ENCODE measurements at places on chromosomes 5 and 9.
A peak's percentile ranks its signal among the peaks of the same experiment; 100 is the strongest.

- no peak for DNase-seq
Measured at GRCh38 chr9:28464481-28465216, 891.4 kb upstream of the C9orf72 start.

DNA sequence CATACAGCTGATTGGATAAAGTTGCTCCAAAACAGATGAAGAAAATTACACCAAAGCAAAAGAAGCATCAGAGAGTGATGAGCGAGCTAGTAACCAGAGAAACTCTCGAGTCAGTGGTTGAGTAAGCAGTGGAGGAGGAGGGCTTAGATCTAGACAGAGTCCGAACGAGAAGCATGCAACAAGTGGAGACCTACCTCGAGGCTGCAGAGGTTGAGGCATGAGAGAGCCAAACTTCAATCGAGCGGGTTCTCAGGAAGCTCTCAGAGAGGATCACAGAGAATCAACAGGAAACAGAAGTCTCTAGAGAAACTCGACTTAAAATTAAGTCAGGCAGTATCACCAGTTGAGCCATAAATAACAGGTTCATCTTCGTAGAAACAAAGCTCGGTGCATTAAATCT is 6.1 kb downstream of the RUSC2 start:
- DNase-seq: no peak

DNA sequence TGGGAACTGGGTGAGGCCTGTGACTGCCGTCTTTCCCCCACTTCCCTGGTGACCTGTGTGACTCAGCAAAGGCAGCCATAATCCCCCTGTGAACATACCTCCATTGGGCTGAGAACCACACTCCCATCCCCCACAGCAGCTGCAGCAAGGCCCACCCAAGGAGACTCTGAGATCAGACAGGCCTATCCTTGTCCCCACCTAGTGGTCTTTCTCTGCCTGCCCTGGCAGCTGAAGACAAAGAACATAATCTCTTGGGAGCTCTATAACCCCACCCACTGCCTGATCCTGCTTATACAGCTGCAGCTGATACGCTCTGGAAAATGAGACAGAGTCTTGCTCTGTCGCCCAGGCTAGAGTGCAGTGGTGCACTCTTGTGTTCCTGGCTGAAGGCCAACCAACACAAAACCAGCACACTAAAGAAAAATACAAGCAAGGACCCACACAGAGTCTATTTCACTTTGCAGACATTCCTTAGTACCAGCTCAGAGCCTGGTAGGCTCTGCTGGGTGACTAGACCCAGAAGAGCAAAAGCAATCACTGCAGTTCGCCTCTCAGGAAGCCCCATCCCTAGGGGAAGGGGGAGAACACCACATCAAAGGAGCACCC is 106.7 kb downstream of the MCTP1 start:
- no peak for DNase-seq

GRCh38 chr9:91415290-91415689 is 8.3 kb downstream of the NFIL3 start:
- DNase-seq: no peak

DNA sequence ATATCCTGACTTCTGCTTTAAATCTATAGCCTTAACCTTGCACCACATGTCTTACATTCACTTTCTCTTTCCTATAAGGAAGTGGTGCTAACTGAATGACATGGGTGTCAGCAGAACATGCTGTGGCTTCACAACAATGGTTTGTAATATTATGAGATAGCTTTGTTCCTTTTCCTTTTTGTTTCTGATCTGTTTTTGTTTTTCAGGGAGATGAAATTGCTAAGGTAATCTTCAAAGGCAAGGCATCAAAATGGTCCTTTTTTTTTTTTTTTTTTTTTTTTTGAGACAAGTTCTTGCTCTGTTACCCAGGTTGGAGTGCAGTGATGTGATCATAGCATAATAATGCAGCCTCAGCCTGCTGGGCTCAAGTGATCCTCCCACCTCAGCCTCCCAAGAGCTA is 53.6 kb upstream of the RANBP6 start:
- DNase-seq: no peak

DNA sequence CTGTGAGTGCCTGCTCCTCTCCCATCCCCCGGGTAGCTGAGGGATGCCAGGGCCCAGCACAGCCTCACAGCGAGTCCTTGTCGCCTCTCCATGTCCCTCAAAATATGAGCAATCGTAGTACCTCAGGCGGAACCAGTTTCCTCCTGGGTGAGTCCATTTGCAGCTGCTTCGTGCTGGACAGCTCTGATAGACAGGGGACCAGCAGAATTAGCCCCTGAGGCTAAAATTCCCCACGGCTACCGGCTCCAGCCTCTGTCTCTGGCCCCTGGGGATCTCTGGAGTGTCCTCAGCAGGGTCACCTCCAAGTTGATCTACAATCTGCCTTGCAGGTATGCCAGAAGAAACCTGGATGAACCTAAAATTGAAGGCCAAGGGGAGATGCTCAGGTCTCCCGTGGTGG is 115.8 kb upstream of the FBXL7 start:
- DNase-seq: no peak

DNA sequence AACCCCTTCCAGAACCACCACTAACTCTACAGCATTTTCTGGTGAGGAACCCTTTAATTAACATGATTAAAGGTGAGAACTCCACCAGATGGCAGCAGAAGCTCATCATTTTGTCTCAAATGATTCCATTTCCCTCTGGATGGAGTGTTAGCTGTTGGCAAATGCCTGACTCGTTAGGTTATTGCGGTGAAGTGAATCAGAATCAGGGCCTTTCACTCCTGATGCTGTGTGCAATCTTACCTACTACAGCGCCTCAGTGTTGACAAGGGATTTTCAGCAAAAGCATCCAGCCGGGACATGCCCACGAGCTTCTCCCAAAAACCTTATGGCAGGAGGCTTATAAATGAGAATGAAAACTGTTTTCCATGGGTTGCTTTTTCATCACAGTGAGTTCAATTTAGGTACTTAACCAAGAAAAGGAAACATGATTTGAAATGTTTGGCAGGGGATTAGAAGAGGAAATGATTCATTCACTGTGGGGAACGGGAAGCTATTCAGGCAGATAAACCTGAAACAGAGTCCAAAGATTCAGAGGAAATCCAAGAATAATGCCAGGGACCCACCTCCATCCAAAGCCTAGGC is 48.0 kb upstream of the CAST start:
- DNase-seq: peak; percentile 40

DNA sequence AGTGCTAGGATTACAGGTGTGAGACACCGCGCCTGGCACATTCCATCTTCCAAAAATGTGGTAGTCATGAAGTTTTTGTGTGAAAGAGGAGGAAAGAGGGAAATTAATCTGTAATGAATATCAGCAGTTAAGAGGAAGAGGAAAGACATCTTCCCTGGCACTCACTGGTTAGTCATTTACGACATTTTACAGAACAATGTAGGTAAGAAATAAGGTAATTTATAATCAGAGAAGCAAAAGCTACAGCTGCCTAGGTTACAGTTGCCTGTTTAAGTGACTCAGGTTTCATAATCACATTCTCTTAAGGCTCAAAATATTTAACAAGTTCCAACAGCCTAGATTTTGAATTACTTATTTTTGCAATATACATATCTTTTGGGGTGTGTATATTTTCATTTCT is 26.9 kb downstream of the CNOT6 start:
- DNase-seq: no peak

- DNase-seq: no peak
Measured at GRCh38 chr9:37215830-37216229, 95.5 kb downstream of the ZCCHC7 start.

- no peak for DNase-seq
Measured at GRCh38 chr5:54745599-54745998, 228.0 kb downstream of the SNX18 start.

DNA sequence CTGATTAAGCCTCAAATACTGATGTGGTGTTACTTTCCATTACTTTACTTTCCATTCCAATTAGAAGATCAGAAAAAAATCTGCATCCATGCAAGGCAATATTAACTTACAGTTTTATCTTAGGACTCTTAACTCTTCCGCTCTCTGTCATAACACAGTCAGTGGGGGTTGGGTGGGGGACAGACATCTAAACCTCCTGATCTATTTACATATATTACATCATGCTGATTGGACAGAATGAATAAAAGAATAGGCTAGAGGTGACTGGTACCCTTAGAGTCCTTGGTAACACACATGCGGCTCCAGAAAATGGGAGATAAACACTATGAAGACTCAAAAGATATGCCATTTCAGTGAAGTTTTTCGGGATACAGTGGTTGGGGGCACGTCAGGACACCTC is 27.6 kb downstream of the RAPGEF6 start:
- DNase-seq: no peak

GRCh38 chr5:150122158-150122510 is 33.5 kb downstream of the PDGFRB start:
- DNase-seq: no peak

DNA sequence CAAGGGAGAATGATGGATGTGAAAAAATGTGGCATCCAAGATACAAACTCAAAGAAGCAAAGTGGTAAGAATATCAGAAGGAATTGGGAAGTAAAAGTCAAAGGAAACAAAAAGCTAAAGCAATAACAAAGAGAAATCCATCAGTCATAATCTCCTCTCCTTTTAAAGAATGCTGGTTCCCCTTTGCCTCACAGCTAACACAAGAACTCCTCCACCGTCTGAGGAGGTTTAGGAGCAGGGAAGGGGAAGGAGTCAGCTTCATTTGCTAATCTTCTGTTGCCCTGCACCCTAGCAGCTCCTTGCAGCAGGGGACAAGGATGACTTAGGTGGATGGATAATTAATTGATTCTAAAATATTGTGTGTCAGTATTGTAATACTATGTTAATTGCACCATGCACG is 16.4 kb downstream of the CD274 start:
- DNase-seq: no peak

GRCh38 chr9:5111696-5112095 is 73.7 kb downstream of the INSL6 start:
- DNase-seq: no peak

DNA sequence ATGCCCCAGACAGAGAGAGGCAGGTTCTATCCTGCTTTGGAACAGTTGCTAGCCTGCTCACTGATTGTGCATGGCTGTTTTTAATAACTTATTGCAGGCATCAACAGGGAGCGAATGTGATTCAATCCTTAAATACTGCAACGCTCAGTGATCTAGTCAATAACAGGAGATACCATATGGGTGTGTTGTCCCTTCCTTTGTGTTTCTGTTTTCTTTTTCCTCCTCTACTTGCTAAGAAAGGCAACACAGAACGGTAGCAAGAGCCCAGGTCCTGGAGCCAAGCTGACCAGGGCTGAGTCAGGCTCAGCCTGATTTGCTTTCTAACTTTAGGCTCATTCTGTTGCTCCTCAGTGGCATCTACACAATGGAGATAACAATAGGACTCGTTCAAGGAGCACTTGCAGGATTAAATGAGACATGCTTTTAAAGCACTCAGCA is 98.6 kb upstream of the EQTN start:
- DNase-seq: peak; percentile 37

DNA sequence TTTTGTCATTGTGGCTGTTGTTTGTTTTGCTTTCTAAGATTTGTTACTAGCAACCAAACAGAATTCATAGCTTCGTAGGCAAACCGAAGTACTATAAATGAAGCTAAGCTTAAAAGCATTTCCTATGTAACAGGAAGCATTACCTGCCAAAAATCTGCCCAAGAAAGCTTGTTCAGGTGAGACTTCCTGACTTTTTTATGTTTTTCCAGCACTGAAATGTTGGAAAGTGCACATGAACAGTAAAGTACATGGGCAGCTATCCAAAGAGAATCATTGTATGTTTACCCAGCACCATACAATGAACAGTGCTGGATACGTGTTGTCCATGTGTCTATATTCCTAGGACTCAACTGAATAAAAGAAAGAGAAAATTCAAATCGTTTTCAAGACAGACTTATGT is 247.1 kb downstream of the NFIB start:
- no peak for DNase-seq

DNA sequence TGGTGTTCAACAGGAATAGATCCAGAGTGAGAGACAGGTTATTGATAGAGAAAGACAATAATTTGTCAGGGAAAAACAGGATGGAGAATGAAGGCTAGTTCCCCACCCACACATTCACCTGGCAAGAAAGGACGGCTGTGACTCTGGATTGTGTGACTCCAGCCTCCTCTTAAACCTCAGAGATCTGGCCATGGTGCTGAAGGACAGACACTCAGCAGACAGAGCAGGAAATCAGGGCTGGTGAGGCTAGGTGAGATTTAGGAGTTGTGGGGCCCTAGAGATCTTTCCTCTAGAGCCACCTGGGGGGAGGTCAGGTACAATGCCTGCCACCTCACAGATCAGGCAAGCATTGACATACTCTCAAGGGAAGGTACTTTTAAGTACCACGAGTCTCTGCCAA is 15.2 kb downstream of the OR1B1 start:
- no peak for DNase-seq

DNA sequence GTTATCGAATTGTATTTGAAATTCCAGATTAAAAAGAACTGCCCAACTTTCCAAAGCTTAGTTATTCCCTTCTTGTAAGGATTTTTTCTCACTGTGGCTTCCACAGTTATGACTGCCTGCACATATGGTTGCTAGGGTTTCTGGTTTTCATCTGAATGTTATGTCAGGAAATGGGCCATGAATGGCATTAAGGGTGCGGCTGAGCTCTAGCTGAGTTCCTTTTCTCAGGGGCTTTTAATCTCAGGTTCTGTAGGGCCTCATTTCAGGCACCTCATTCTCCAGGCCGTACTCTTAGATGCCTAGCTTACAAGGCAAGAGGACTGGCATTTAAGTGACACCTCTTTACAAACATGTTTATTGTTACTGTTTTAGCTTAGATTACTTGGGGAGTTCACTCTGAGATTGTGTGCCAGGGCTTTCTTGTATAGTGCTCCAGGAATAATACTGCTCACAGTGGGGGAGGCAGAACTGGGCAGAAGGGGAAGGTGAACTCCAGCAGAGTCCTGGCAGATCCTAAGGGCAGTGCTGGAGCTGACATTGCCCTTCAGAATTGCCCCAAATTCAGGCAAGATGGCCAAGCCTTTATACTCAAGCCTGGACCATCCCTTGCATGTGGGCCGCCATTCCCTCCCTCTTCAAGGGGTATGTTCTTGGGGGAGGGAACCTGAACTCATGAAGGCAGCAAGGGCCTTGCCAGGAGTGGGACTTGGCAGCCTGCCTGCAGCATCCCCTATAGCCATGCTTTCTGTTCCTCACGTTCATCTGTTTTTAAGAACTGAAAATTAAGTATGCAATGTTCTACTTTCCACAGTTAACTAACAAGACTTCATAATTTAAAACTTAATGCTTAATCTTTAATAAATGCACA is 111.5 kb downstream of the KDM4C start:
- DNase-seq: no peak

DNA sequence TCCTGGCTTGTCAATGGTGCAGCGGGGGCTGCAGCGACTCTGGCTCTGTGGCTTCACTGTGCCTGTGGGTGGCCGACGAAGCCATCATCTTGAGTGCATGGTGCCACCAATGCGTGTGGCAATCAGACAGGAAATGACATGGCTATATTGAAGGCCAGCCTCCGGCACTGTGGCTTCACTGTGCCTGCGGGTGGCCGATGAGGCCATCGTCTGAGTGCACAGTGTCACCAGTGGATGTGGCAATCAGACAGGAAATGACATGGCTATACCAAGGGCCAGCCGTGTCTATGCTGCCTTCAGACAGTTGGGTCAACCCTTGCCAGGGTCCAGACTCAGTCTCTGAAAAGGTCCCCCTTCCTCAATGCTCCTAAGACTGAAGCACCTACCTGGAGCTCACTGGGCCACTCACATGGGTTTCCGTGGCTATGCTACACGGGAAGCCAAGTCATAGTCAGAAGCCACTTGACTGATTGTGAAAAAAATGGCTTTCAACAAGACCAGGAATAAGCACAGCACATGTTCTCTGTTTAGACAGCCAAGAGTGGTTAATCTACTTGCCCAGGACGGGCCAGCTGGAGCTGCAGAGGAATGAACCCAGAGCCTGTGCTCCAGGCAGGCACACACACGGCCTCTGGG is 67.5 kb upstream of the S1PR3 start:
- no peak for DNase-seq

GRCh38 chr9:97924386-97924785 is 2.1 kb upstream of the TRMO start:
- DNase-seq: no peak
